ENCODE measurements at places on chromosomes 13 and 19.

GRCh38 chr19:36169084-36169760, 17.0 kb upstream of the COX7A1 start:
- DNase-seq, result no peak

- DNase-seq, result peak; percentile 95
These were observed 1.5 kb upstream of the SLC17A7 start for GRCh38 chr19:49442771-49443365.

- no peak for DNase-seq
These were observed 164.6 kb downstream of the KLF5 start for GRCh38 chr13:73223372-73223781.

DNA sequence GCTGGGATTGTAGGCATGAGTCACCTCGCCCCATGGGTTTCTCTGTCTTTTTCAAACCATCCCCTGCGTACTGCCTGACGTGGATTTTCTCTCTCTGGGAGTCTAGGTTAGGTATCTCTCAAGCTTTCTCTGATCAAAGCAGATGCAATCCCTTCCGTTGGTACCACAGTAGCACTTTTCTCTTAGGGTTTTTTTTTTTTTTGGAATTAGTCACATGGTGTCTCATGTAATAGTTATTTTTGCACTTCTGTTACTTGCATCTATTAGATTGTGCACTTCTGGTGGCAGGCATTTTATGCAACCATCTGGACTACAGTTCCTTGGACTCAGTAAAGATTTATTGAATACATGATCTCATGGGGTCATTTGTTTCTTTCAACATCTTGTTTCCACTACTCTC, 72.1 kb downstream of the GPC6 start:
- DNase-seq, result peak; percentile 9

DNA sequence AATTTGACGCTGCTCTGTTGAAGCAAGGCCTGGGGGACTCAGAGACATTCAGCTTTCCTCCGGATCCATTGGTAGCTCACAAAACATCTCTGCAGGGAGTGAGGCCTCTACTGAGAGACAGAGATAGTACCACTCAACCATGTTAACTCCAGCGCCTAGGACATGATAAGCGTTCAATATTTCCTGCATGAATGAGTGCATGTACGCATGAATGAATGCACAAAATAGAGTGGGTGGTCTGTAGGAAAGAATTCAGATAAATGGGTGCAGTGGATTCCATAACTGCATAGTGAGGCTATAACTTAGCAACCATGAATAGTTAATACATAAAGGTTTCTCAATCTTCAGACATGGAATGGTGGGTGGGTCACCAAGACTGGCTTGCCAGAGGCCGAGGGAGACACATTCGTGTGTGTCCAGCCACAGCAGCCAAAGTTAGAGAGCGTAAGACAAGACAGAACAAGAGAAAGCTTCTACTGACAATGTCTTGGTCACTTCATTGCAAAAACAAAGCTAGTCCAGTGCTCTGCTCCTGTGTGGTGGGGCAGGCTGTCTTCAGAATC, 36.3 kb upstream of the RCBTB2 start:
- DNase-seq, result no peak
